ENCODE measurements at places on chromosomes 1 and 21. TPM values are rescaled to one million over a fixed set of nuclear protein-coding genes. Genes with fewer than 3 reads are reported as not detected.

DNA sequence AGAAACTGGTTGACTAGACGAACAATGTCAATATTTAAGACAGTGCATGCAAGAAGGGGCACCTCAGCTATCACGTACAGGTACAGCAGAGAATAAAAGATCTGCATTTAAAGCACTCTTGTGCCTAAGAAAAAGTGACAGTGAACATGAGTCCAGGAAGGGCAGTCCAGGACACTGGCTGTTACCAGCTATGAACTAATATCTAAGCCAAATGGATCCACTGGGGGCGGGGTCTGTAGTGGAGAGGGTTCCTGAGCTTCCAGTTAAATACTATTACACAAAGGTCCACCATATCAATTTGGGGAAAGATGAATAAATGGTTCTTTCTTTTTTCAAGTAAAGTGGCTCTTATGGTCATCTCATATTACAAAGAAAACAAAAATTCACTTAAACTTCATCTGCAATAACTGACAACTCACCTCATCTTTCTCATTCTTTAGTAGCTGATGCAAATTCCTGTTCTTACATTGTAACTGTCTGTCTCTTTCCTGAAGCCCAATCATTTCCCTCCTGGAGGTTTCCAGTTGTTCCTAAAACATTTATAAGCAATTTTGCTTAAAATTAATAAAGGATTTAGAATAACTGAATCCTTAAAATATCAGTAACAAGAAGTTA, 24.5 kb downstream of the SSX2IP start:
- no peak for DNase-seq

DNA sequence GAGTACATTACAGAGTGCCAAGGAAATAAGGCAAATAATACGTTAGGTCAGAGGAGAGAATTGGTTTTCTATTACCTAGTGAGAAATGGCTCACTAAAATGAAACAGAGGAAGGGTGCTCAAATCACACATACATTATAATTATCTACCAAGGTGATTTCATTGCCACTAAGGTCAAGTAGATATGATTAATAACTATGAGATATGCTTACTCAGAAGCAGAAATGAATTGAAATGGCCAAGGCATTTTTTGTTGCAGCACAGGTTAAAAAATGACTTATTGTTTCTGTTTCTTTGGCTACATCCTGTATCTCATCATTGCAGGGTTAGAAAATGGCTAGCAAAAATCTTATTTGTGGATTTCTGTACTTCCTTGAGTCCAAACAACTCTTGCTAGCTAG, 154.5 kb upstream of the GORAB start:
- DNase-seq = no peak

- DNase-seq = no peak
Measured at GRCh38 chr1:119188926-119189325, 48.5 kb upstream of the WARS2 start.

- DNase-seq = peak; percentile 65
Measured at GRCh38 chr1:22420455-22421053, 31.1 kb upstream of the ZBTB40 start.

DNA sequence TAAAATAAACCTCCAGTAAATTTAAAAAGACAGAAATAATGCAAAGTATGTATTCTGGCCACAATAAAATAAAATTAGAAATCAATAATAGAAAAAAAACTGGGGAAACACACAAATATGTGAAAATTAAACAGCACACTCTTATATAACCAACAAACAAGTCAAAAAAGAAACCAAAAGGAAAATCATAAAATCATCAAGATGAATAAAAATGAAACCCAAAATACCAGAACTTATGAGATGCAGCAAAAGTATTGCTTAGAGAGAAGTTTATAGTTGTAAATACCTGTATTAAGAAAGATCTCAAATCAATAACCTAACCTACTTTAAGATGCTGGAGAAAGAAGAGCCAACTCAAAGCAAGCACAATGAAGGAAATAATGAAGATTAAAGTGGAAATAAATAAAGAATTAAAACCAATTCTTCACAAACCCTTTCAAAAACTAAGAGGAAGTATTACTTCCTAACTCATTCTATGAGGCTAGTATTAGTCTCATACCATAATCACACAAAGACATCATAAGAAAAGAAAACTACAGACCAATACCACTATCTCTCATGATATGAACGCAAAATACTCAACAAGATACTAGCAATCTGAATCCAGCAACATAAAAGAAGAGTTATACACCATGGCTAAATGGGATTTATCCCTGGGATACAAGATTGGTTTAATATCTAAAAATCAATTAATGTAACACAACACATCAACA, 6.4 kb upstream of the KRTAP10-3 start:
- DNase-seq = no peak

DNA sequence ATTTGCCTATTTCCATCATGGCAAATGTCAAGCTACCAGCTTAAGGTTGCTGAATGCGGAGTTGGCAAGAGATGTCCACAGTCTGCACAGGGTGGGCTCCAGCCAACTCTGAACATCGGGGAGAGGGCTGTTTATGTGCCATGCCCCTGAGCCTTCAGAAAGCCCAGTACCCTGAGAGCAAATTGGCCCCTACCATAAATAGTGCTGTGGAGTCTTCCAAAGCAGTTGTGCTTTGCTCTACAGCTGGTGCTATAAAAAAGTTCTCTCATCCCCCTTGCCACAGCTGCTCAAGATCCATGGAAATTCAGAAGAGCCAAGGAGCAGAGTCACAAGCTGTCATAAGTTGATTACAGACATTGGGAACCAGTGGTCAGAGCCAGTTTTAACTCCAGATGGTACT, 85.6 kb upstream of the CLDN14 start:
- no peak for DNase-seq

The TDRD5 gene
- not detected for total RNA-seq

- no peak for DNase-seq
Measured at GRCh38 chr1:64490213-64490818, 20.4 kb downstream of the CACHD1 start.

DNA sequence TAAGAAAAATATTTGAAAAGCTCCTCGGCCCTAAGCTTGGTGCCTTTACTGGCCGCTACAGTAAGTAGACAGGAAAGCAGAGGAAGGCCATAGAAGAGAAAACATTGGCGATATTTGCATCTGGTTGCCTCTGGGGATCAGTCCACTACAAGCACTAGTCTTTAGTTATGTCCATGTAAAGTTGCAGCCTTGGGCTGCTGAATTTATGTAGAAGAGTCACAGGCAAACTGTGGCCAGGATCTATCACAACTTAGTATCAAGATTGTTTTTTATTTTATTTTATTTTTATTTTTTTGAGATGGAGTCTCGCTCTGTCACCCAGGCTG, 228.7 kb upstream of the CAMK1G start:
- DNase-seq = no peak

- DNase-seq = no peak
Measured at GRCh38 chr1:8926707-8927694, 18.7 kb upstream of the CA6 start.

DNA sequence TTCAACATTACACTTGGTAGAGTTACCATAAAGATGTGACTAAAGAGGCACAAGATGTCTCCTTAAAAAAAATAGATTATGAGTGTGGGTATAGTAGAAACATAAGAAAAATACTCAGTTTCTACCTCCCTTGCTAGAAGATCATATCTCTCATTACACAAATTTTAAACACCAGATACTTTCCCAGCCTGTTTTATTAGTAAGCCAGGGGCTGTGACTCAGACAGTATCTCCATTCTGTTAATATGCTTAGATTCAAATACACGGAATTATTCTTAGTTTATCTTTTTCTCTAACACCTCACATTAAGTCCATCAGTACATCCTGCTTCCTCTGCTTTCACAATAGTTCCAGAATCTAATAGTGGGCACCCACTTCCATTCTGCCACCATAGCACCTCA, 561.8 kb upstream of the ADAMTS5 start:
- no peak for DNase-seq

DNA sequence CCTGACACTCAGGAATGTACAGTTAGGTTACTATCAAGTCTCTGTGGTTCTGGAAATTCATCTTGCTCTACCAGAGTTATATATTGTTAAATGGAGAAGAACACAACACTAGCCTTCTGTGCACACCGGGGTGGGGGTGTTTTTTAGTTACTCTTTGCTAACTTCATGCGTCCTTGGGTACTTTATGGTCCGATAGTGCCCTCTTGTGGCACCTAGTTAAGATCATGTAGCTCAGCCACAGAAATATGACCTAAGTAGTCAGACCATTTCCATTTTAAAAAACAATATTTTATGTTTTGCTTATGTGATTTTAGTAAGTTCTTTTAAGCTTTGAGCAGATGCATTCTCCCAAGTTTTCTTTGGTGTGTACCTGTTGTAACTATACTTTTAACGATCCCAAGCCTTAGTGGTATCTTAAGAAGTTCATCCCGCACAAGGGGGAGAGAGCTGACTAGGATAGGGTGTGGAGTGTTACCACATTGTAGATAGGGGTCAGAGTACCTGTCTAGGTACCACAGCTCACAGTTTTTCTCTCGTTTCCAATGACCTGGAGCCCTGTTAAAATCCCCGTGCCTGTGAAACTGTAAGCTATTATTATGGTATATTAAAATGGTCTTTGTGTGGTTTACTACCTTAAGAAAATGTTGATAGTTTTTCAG, 20.6 kb upstream of the SH3D21 start:
- DNase-seq = peak; percentile 73

GRCh38 chr1:93775224-93775623, 93.6 kb upstream of the BCAR3 start:
- DNase-seq = no peak

The ELAPOR1 gene
- not detected for total RNA-seq

DNA sequence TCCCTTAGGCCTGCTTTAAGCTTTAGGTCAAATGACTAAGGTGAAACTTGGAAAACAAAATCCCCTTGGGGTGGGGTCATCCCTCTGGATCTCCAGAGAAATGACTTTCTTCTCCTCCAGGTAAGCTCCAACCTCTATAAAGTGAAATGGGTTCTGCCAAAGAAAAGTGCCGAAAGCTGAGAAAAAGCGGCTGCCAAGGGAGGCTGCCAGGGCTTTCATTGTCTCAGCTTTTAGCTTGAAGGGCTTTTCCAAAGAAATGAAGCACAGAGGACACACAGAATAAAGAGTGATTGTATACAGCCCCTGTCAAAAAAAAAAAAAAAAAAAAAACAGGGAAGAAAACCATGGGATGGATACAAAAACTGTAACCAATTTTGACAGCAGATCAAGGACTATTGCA, 126.9 kb downstream of the TGFBR3 start:
- DNase-seq = no peak

DNA sequence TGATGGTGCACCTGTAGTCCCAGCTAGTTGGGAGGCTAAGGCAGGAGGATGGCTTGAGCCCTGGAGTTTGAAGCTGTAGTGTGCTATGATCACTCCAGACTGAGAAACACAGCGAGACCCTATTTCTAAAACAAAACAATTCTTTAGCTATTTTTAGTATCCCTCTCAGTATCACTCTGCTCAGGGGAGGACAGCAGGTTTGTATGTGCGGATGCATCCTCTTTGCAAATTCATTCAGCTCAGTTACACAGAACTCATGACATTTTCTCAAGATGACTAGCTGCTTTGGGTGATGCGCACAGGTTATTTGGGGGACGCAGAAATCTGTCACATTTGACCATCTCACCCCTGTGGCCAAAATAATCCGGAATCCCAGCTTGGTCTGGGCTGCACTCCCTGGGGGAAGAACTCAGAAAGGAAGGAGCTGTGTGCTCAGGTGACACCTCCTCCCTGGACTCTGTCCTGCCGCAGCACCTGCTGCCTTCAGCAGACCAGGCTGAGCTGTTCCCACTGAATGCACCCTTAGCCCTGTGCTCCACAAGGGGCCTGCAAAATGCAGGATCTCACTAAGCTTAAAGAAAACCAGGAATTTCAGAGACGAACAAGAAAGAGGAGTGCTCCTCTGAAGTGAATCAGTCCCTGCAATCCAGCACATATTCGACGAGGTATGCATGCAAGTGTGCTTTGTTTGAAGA, 89.5 kb upstream of the PGBD5 start:
- DNase-seq = no peak

DNA sequence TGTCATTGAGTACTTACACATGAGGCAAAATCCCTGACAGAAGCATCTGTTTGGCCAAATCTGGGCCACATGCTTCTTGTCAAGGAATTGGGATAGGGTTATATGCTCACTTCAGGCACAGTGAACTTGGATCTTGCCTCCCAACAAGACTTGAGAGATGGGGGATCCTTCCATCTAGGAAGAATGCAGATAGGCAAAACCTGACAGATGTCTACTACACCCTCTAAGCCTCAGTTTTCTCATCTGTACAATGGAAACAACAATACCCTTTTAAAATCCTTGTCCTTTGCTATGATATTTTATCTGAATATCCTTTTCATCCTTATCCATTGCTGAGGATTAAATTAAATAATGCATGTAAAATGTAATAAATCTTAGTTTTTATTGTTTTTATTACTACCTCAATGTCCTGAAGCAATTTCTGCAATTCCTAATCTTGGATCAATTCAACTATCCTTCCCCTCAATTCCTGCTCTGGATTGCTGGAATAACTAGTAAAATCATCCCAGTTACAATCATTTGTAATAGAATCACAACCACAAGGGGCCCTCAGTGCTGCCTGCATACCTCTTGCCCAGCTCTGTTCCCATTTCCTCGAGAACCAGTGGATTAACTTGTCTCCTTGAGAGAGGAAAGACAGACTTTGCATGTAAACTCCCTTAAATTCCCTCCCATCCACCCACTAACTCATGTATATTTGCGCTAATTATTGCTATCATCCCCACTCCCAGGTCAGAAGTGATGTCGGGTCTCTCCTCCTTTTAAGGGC, 8.1 kb upstream of the XPR1 start:
- DNase-seq = no peak

DNA sequence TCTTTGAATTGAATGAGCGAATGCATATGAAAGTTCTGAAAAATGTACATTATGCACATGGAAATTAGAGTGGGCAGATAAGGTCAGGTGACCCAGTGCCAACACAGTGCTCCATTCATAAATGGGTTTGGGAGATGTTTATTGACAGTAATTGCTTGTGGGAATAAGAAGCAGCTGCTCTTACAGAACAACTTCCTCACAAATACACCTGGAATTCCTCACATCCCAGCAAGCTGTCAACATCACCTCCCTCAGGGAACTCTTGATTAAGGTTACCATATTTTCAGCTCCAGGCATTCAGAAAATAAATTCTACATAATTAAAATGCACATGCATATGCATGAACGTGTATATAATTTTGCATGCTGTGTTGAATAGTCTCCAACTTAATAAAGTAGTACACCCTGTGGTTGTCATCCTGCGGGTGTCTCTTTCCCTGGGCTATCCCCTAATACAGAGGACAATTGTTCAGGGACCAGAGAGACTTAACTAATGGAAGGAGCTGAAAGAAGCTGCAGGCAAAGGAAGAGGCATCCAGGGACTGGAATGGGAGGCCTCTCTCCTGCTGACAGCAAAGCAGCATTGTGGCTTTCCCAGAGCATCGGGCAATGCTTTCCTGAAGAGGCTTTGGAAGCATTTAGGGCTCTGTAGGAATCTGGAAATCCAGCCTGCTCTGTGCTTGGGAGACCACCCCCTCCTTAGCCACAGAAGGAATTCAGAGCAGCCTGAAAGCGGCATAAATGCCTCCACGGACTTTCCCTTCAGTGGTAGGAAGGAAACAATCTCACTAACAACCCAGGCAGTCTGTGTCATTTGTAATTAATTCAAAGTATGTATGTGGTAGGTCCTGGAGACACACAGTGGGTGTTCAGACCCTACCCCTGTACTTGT, 55.2 kb upstream of the GNG12 start:
- no peak for DNase-seq

- DNase-seq = no peak
Measured at GRCh38 chr1:19313961-19314882, 2.1 kb downstream of the SLC66A1 start.
